ENCODE measurements at places on chromosomes 5 and 9.

DNA sequence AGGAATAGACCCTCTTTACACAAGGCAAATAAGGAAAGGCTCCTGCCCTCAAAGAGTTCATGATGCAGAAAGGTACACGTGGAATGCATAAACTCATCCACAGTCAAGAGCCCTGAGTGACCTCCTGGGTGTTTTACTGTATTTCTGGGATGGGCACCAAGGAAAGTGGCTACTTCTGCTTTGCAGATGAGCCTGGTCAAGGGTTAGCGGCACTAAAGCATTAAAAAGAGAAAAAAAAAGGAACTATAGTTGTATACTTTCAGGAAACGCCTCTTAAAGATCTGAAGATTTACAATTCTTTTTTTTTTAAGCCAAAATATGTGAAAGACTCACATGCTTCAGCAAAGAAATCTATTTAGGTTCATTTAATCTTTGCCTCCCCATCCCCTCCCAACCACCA, 366.2 kb upstream of the PDE4D start:
- DNase-seq = no peak

GRCh38 chr5:132102101-132102701, 28.6 kb downstream of the CSF2 start:
- DNase-seq = no peak

DNA sequence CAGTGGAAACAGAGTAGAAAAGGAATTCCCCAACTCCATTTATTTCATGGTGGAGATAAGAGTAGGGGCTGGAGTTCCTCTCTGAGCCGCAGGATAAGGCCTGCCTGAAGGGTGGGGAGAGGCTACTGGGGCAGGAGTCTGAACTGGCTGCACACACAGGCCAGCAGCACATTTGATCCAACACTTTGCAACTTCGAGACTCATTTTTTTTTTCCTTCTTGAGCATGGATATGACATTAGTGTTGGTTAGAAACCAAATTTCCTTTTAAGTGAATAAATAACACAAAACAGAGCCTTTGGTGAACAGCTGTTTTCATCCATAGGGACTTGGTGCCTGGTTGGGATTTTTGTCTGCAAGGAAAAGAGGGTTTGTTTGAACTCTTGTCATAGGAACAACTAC, 76.6 kb downstream of the RALGPS1 start:
- DNase-seq = no peak

DNA sequence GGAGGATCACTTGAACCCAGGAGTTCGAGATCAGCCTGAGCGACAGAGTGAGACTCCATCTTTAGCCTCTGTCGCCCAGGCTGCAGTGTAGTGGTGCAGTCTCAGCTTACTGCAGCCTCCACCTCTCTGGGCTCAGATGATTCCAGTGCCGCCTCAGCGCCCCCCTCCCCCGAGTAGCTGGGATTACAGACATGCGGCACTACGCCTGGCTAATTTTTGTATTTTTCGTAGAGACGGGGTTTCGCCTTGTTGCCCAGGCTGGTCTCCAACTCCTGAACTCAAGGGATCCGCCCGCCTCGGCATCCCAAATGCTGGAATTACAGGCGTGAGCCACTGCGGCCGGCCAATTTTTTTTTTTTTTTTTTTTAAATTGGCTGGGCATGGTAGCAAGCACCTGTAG, 2.3 kb upstream of the HSPA9 start:
- DNase-seq = no peak

GRCh38 chr9:99269416-99269815, 47.3 kb downstream of the SEC61B start:
- no peak for DNase-seq

DNA sequence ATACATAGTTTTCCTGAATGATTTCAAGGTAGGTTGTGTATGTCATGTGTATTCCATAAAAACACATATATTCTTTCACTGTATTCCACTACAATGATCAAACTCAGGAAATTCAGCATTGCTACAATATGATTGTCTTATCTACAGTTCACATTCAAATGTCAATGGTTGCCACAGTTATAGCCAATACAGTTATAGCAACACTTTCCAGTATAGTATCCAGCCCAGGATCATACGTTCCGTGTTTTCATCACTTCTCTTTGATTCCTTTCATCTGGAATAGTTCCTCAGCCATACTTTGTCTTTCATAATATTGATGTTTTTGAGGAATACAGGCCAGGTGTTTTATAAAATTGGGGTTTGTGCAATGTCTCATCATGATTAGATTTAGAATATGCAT, 9.5 kb downstream of the OR2S2 start:
- no peak for DNase-seq

DNA sequence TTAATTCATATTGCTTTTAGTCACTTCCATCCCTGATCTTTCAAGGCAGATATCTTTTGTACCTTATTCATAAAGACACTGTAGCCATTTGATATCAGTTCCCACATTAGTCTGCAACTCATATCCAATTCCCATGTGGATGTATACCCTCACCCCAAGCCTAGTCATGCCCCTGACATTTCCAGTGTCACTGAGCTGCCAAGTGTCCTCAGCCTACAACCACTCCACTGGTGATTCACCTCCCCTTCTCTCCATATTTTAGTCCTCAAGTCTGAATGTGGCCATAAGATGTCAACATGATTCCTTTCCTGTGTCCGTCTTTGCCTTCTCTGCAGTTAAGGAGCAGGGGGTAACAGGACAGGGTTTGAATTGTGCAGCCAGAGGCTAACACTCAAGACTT, 346.9 kb downstream of the RAB3C start:
- no peak for DNase-seq

DNA sequence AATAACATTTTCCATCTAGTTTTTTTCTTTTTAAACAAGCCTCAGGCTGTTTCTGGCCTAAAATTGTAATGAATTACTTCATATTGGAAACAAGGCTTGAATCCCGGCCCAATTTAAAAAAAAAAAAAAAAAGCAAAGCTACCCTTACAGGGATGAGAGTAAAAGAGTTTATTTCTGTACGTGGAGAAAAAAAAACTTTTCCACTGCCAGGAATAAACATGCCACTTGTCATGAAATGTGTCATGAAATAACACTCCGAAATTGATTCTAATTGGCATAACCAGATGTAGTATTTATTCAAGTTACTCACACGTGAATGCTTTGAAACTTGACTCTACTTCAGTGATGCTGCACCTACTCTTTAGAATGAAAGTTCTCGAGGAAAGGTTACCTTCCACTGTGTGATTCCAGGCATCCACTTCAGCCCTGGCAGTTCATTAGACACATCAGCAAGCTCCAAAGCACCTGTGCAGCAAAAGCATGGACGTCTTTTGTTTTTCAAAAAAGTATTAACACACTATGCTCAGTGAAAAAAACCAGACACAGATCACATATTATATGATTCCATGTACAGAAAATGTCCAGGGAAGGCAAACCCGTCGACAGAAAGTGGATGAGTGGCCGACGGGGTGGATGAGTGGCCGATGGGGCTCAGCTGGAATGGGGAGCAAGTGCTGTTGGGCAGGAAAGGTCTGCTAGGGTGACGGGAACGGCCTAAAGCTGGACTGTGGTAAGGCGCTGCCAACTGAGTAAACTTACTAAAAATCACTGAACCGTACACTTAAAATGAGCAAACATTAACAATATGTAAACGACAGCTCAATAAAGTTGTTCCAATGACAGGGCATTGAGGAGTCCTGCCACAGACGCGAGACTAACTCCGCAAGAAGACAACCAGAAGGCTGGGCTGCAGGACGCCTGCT, 21.2 kb downstream of the NSUN2 start:
- DNase-seq = no peak

DNA sequence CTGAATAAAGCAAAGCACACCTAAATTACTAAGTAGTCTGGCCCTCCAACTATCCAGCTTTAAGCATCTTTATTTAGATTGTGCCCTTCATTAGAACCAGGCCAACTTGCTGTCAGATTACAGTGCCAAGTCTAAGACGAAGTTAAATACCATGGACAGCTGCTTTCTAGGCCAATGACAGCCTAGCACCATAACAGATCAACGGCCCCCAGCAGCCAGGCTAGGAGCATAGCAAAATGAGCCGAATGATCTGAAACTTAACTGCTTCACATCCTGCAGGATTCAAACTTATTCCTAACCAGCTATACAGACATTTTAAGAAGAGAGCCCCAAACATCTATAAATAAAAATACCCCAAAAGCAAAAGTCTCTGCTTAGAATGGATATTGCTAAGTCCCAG, 6.8 kb downstream of the SLC24A2 start:
- no peak for DNase-seq

DNA sequence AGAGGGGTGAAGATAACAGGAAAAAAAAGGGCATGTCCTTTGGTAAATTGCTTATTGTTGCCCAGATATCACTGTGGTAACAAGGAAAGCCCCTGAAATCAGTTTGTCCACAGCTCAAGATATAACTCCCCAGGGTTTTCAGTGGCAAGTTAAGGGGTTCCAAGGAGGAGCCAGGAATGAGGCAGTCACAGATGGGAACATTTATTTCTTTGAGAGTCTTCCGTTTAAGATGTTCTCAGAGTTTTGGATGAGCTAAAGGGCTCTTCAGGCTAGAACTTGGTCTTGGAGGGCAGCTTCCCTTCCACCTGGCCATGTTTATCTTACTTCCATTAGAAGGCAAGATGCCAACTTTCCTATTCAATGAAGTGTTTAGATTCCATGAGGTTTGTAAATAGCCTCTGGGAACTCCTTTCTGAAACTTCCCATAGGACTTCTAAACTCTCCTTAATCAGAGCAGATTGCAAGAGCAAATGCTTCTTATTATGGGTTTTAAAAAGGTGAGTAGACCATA, 277.6 kb upstream of the TNC start:
- DNase-seq = no peak

- DNase-seq = peak; percentile 65
These were observed 1.0 kb downstream of the ELAVL2 start for GRCh38 chr9:23824830-23825591.

DNA sequence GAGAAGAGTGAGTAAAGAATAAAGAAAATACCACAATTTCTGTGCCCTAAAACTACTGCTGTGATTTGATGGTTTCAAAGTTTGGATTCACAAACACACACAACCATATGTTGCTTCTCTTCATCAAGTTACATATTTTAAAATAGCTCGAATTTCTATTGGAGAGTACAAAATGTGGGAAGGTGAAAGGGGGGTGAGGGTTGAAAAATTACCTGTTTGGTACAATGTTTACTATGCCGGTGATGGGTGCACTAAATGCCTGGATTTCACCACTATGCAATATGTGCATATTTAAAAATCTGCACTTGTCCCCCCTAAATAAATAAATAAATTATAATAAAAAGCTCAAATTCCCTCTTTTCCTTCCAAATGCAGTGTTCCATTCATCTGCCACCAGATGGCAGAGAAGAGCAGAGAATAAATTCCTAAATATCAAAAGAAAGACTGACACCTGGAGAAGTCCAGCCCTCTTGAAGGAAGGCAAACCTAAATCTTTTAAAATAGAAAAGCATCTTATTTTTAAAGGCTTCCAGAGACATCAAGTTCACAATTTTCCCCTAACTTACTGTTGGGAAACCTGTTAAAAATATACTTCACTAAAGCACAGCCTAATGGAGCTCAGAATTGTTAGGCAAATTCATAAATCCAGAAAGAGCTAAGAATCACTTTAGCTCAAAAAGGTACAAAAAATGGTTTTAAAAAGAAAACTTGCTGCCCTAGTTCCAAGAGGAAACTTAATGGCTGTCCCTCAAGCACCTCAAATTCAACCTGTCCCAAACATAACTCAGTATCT, 24.8 kb upstream of the HNRNPA0 start:
- peak; percentile 10 for DNase-seq

DNA sequence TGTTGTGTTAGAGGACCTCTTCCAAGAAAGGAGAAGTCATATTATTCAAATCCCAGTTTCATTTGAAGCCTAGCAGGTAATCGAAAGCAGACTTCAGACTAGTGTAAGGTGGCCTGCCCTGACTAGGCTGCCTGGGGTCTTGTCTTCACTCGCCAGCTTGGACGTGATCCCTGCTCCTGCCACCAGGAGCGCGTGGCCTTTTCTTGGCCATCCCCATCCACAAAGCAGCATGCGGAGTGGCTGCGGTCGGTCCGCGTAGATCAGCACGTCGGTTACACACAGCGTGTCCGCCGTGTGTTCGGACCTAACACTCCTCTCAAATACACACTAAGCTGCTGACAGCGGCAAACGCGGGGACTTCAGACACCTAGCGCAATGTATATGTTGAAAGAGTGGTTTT, 37.3 kb downstream of the CFAP77 start:
- no peak for DNase-seq

- no peak for DNase-seq
These were observed 52.8 kb downstream of the PRRT1B start for GRCh38 chr9:131598121-131598520.

- no peak for DNase-seq
These were observed 14.1 kb upstream of the IRX4 start for GRCh38 chr5:1896602-1897376.

DNA sequence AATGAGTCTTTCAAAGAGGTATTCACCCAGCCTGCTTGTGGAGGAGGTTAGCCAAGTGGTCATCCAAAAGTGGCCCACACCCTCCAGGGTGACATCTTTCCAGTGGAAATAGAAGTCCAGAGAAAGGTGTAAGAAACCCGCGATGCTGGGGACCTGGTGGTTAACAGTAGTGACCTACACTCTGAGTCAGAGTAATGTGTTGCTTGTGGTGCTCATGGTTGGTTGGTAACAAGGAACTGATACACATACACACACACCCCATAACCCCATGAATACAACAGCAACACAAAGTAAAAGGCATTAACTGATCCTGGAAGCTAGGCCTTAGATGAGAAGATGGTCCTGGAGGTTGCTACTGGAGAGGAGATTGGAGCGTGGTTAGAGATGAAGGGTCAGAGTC, 26.9 kb downstream of the MRPS30 start:
- DNase-seq = no peak

DNA sequence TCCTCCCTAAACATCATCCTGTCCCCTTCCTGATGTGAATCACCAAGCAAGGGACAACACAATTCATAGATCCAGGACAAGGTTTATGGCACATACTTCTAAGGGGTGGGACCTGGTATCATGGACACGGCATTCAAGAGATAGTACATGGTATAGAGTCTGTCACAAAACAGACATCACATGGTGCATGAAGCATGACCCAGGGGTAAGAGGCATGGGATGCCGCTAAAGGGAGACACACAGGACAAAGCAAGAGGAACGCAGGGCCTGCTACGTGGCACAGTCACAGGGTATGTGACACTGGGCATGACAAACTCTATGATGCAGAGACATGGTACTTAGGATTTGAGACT, 20.7 kb downstream of the GSN start:
- DNase-seq = no peak

DNA sequence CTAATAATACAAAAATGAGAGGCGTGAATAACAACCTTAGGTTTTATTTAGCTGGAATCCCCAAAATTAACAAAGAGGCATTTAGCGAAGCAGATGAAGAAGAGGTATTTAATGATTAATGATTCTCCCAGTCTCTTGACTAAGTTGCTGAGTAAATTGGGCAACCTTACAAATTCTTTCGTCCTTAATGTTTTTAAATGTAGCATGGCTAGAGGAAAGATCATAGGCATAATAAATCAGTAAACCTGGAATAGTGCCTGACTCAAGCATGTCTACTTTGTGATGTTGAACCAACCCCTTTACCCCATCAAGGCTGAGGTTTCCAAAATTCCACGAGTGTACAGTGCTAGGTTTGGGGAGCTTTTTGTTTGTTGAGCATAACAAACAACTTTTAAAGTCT, 7.9 kb downstream of the BHMT start:
- no peak for DNase-seq

GRCh38 chr9:94783928-94784327, 57.4 kb downstream of the AOPEP start:
- DNase-seq = no peak

GRCh38 chr9:123649909-123650308, 280.0 kb downstream of the DENND1A start:
- DNase-seq = no peak

GRCh38 chr9:129677456-129677855, 12.0 kb downstream of the PRRX2 start:
- DNase-seq = no peak

All from NCI-H1694 (cell line).